ENCODE measurements at places on chromosomes 6 and 20. TPM values are rescaled to one million over a fixed set of nuclear protein-coding genes. Genes with fewer than 3 reads are reported as not detected.

The GID8 gene
- total RNA-seq: 23.2 TPM

The DCDC2 gene
- total RNA-seq: 3.2 TPM

The FOXC1 gene
- 9.5 TPM for total RNA-seq

The KCNQ2 gene
- 0.81 TPM for total RNA-seq

The TM9SF4 gene
- total RNA-seq: 33.6 TPM

The IP6K3 gene
- 0.14 TPM for total RNA-seq

The TGM3 gene
- total RNA-seq: 0.03 TPM

The TAP2 gene
- 19.8 TPM for total RNA-seq

The ZNF831 gene
- total RNA-seq: not detected

The RPL7L1 gene
- total RNA-seq: 66.2 TPM

The F13A1 gene
- not detected for total RNA-seq

The RRAGD gene
- 3.8 TPM for total RNA-seq

The LPIN3 gene
- 14.9 TPM for total RNA-seq

The PRR18 gene
- 0.09 TPM for total RNA-seq

All from A549 treated with CORT108297 at 1 μM for 4 hours (cell line).